ENCODE measurements at places on chromosomes 6 and 20.

DNA sequence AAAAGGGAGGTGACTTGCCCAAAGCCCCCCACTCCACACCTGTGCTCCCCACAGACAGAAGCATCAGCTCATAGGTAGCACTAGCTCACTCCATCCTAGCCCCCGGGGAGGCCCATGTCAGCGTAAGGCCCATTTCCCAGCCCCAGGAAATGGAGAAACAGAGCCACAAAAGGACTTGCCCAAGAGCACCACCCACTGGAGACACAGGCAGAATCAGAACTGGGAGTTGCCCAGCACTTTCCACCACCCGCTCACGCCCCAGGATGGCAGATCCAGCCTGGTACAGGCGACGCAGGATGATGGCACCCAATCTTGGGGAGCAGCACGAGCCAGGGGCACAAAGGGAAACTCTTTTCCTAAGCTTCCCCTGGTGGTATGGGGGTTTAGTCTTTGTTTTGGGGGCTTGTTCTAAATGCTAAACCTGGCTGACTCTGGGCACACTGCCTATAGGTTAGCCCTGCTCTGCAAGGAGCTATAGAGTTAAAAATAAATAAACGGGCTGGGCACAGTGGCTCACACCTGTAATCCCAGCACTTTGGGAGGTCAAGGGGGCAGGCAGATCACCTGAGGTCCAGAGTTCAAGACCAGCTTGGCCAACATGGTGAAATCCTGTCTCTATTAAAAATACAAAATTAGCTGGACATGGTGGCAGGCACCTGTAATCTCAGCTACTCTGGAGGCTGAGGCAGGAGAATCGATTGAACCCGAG, 11.8 kb downstream of the C20orf203 start:
- DNase-seq = no peak

GRCh38 chr6:115060581-115060980, 717.8 kb upstream of the HS3ST5 start:
- no peak for DNase-seq

GRCh38 chr20:3174442-3175261, 1.3 kb upstream of the LZTS3 start:
- no peak for DNase-seq

GRCh38 chr6:161168281-161168891, 105.5 kb downstream of the AGPAT4 start:
- DNase-seq = no peak

- no peak for DNase-seq
Measured at GRCh38 chr6:1761477-1761877, 151.8 kb downstream of the FOXC1 start.

- DNase-seq = no peak
Measured at GRCh38 chr6:42017021-42017643, 33.2 kb upstream of the TAF8 start.

DNA sequence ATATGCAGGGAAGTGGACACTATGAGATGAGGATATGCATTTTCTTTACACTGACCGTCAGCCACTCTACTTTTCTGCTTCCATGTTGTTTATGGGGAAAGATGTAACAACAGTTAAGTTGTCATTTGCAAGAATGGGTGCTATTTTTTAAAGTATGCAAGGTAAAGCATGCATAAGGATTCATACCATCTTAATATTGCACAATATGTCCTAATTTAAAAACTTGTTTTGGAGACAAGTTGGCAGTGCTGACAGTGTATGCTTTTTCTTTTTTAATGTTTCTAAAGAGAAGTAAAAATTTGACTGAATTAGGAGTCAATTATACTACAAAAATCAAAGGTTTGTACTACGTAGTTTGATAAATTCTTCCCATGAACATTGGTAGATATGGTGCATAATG, 435.4 kb downstream of the MMUT start:
- DNase-seq = no peak

GRCh38 chr6:152136449-152136825, 329.0 kb downstream of the ESR1 start:
- DNase-seq = no peak

- DNase-seq = no peak
Measured at GRCh38 chr6:144259986-144260385, 25.1 kb upstream of the UTRN start.

- DNase-seq = no peak
Measured at GRCh38 chr6:54267798-54268197, 40.4 kb upstream of the TINAG start.

DNA sequence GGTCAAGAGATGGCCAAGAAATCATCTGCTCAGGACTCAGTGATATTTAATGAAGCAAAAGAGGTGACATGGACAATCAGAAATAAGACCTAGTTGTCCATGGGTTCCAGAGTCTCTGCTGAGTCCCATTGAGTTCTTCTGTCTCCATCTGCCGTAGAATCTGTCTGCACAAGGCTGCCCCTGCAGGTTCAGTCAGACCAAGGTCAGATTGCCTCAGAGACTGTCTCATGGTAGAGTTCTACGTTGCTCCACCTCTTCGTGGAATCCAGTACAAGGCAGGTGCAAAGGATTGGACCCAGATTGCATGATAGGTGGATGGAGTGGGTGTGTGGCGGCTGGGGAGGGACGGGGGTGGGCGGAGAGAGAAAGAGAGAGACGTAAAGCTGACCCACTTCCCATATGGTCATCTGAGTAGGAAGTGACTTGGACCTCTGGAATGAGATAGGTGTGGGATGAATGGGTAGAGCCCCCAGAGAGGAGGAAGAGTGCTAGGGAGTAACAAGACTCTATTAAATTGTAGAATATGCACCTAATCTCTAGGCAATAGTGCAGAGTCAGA, 75.3 kb downstream of the SOBP start:
- no peak for DNase-seq

DNA sequence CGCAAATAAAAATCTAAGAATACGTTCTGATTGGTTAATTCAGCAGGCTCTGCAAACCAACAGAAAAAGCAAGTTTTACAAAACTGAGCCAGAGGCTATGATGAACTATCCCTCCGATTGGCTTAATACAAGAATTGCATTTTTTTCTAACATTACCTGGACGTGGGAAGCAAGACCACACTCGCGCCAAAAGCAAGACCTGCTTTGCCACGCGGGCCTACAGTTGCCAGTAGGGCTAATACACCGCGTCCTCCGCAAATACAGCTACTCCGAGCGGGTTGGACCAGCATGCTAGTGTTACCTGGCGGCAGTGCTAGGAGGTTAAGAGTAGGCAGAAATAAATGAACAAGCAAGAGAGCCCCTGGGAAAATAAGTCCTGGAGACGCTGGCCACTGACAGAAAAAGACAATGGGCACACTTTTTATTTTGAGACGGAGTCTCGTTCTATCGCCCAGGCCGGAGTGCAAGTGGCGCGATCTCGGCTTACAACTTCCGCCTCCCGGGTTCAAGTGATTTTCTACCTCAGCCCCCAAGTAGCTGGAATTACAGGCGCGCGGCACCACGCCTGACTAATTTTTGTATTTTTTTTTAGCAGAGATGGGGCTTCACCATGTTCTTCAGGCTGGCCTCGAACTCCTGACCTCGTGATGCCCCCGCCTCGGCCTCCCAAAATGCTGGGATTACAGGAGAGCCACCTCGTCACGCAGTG, 131.9 kb upstream of the BTN3A2 start:
- peak; percentile 32 for DNase-seq
